NCI-H1048 (cell line): ENCODE measurements at places on chromosomes 7 and 10.

DNA sequence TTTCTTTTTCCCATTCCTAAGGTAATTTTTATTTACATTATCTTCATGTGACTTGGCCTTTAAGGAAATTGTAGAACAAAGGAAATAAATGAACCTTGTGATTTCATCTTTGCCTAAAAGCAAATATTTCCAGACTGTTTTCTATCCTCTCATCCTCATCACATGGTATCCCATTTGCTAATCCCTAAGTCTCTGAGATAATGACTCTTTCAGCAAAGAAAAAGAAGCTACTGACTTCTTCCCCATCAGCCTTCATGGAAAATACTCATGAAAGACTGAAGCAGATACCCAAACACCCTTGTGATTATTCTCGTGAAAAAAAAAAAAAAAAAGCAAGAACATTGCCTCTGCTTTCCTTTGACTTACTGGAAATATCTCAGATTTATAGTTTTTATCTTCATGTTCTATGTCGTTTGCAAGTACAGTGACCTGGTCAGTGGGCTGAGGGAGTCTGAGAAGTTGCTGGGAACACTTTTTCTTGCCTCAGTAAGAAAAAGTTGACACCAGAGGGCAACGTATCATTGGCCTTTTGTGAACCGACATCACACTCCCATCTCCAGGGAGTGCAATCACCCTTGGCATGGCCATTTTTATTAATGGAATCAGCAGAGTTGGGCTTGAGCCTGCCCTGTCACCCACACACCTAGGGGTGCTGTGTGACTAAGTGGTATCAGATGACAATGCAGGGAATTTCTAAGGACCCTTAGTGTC is 246.0 kb upstream of the KMT2E start:
- DNase-seq = no peak

DNA sequence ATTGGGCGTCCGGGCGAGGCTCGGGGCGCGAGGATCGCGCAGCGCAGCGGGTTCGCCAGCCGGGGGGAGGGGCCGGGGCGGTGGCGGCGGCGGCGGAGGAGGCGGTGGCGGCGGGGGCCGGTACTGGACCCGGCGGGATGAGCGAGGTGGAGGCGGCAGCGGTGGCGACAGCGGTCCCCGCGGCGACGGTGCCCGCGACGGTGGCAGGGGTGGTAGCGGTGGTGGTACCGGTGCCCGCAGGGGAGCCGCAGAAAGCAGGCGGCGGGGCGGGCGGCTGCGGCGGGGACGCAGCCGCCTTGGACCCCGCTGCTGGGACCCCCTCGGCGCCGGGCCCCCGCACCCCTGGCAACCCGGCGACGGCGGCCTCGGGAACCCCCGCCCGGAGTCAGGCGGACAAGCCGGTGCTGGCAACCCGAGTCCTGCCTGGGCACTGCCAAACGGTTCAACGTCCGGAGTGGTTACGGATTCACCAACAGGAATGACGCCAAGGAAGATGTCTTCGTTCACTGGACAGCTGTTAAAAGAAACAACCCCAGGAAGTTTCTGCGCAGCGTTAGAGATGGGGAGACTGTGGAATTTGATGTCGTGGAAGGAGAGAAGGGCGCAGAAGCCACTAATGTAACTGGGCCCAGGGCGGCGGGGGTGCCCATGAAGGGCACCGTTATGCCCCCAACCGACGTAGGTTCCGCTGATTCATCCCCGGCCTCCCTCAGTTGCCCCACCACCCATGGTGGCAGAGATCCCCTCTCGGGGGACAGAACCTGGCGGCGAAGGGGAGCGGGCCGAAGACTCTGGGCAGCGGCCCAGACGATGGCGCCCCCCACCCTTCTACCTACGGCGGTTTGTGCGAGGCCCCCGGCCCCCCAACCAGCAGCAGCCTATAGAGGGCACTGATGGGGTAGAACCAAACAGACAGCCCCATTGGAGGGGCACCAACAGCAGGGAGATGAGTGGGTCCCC is 100.3 kb upstream of the CPXM2 start:
- no peak for DNase-seq

DNA sequence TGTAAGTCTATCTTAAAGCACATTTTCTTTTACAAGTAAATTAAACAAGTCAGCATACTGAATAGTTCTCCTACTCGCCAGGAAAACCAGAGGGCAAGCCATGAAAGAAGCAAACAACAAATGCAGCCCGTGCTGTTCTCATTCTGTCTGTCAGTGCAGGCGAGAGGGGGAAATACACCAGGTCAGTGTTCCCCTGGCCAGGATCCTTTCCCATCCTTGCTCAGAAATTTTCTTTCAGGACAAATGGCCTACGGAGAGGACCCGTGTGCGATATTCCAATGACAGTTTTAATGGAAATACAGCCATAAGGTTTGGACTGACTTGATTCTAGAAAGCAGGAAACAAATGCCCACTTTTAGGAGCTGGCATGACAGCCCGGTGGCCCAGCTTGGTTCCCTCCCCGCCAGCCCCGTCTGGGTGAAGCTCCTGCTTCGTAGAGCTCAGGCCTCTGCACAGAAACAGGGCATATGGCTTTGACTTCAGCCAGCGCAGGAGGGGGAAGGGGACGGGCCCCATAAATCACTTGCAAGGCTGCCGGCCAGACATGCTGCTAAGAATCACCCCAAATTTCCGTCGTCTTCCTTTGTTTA is 67.8 kb downstream of the FRMD4A start:
- no peak for DNase-seq

DNA sequence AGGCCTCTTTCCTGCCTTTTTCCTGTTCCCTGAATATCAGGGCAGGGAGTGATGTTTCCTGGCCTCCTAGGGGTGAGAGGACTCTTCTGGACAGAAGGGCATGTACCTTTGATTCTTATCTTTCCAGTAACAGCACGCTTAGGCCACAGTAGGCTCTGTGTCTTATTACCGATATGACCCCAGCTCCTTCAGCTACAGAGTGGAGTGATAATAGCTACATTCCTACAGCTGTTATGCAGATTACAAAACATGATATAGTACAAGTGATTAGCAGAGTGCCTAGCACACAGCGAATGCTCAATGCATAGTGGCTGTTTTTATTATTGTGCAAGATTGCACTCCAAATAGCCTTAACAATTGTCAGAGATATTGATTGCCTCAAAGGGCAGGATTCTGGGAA is 574.2 kb downstream of the CCSER2 start:
- DNase-seq = no peak

GRCh38 chr7:117673367-117673766 is 193.5 kb downstream of the CFTR start:
- no peak for DNase-seq

- DNase-seq = no peak
These were observed 1.3 kb upstream of the RET start for GRCh38 chr10:43075612-43076003.

- no peak for DNase-seq
These were observed 6.4 kb downstream of the SPOCK2 start for GRCh38 chr10:72081772-72082590.

- no peak for DNase-seq
These were observed 12.0 kb upstream of the AOAH start for GRCh38 chr7:36736090-36736898.

GRCh38 chr7:78125884-78126283 is 327.3 kb downstream of the PHTF2 start:
- DNase-seq = no peak
